ENCODE measurements at places on chromosomes 2 and 18.

DNA sequence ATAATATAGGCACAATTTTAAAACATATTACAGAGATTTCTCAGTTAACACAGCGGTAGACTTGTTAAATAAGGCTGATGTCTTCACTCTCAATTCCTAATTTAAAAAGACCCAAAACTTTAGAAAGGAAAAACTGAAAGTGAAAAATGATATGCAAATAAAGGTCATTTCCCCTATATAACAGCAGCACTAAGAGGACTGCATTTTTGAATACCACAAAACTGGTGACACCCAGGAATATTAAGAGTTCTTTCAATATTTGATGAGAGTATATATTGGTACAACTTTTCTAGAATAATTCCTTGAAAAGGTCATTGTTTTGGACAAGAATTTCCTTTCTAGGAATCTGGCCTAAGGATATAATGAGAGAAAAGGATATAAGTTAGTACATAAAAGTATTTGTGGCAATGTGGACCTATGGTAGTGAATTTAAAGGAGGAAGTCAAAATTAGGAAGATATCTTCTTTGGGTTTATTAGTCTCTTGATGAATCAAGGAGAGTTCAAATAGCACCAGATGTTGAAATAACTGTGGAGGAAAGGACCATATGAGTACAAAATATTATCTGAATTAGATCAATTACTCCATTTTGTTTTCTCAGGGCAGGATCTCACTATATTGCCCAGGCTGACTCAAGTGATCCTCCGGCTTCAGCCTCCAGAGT lies 70.3 kb downstream of the TMEM237 start:
- no peak for DNase-seq

DNA sequence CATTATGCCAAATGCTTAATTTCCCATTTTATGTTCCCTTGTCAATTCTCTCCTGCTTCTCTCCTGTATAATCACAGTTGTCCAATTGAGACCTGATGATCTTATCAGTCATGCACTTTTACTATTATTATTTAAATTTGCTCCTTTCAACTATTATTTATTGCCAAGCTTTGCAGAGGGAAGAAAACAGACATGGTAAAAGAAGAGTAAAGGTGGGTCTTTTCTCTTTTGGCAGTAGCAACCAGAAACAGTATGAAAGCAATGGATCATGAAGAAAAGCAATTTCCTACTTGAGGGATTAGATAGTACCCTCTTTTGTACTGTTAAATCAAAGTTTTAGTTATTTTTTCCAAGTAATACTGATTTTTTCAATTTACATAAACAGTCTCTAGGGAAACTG lies 667.4 kb downstream of the NRXN1 start:
- DNase-seq, result no peak

- DNase-seq, result no peak
Observed at GRCh38 chr2:112150447-112150846, 12.3 kb downstream of the FBLN7 start.

GRCh38 chr2:189137519-189137918 lies 42.0 kb downstream of the COL5A2 start:
- no peak for DNase-seq

- no peak for DNase-seq
Observed at GRCh38 chr2:19350678-19351401, 7.6 kb downstream of the OSR1 start.

GRCh38 chr2:201260302-201260800 lies at the start of gene CASP8:
CASP8 (plus strand) TSS chr2:201260536; CDS start chr2:201266487, 5,951 bp downstream.
- peak; percentile 50 for DNase-seq

DNA sequence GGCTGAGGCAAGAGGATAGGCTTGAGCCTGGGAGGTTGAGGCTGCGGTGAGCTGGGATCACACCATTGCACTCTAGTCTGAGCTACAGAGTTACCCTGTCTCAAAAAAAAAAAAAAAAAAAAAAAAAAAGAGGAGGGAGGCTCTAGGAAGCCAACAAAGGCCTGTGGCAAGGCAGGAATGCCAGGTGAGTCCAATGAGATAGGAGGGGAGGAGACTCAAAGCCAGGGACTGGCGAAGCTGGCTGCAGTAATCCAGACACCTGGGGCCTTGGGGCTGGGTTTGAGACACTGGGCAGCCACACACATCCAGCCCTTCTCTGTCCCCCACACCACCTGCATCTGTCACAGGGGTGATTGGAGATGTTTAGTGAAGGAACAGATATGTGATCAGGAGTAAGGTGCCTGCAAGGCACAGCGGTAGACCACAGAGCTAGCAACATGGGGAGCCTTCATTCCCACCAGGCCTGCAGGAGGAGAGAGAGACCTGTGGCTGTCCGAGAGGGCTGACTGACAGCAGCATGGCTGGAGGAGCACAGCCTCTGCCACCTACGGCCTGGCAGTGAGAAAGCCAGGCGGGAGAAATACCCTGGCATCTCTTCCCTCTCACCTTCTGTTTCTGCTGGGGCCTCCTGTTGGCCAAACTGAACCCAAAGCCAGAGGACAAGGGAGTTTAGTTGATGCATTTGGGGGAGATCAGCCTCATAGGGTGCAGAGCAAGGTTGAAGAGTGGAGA lies 9.5 kb downstream of the CHPF start:
- DNase-seq, result no peak

- DNase-seq, result no peak
Observed at GRCh38 chr2:184597571-184597991, 748 bp upstream of the ZNF804A start.

- no peak for DNase-seq
Observed at GRCh38 chr18:59627414-59627813, 69.8 kb downstream of the CCBE1 start.

DNA sequence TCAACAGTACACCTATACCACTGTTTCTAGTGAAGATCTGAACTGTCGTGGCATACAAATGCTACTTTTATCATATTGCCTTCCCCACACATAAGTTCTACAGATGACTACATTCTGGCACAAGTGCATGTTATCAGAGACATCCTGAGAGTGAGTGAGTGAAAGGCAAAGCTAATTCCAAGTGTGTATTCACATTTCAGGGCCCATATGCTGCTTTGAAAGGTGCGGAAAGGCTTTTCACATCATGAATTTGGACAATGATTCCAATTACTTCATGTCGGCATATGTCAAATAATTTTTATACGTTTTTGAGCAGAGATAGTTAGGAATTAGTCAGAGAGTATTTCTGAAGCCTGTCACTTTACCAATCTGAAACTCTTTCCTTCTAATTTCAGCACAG lies 101.7 kb downstream of the GAREM1 start:
- no peak for DNase-seq

GRCh38 chr2:64273524-64274398 lies 129.5 kb upstream of the PELI1 start:
- DNase-seq, result no peak

- no peak for DNase-seq
Observed at GRCh38 chr2:203928849-203929248, 7.7 kb upstream of the ICOS start.

GRCh38 chr2:226179010-226179409 lies 620.6 kb downstream of the IRS1 start:
- DNase-seq, result no peak

DNA sequence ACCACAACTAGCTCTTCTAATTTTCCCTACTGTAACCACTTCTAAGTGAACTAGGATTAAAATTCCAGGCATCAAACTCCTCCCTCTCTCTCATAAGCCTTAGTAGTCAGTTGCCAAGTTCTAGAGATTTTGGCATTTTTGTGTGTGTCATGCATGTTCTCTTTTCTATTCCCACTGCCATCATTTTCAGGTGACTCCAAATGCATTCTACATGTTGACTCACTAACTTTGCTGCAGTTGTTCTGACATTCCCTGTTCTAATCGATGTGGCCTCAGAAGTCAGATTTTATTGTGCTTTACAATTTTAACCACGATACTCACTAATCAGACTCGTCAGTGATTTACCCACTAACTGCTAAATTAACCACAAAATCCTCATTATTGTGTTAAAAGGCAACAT lies 13.3 kb downstream of the DSC1 start:
- no peak for DNase-seq

- no peak for DNase-seq
Observed at GRCh38 chr2:152011724-152012123, 87.1 kb downstream of the CACNB4 start.

DNA sequence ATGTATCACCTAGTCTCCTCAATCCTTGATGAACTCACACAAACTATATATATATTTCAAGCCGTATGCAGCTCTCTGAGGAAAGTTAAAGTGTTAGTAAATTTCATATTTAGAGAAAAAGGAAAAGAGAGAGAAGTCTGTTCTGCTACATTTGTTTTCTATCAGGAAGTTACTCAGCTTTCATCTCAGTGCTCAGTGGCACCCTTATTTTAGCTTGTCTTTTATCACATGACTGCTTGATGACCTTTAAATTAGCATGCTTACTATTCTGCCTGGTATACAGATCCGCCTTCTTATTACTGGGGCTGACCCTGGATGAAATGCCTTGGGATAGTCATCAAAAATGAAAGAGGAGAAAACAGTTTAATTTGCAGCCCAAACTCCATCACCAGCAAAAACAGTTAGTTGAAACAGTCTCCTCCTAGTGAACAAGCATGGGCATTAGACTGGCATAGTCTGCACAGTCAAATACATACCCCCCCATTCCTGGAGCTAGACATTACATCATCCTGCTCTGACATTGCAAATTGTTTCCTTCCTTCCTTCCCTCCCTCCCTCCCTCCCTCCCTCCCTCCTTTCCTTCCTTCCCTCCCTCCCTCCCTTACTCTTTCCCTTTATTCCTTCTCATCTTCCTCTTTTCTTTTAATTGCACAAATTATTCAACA lies 215.7 kb downstream of the TMEM182 start:
- no peak for DNase-seq

- no peak for DNase-seq
Observed at GRCh38 chr2:7437141-7437540, 519.9 kb downstream of the RNF144A start.

DNA sequence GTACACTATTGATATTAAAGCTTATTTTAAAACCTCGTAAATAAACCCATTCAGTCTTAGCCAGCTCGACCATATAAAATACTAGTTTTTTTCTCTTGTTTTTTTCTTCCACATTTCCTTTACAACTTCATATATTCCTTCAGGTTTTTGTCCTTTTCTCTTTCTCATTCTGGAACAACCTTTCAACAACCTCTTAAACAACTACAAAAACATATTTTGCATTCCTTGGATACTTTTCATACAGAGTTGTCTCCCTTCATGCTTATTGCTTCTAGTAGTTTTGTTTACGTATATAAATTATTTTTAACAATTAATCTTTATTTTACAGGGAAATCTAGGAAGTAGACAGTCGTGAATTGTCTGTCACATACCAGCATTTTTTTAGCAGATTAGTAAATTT lies 41.2 kb downstream of the COMMD1 start:
- no peak for DNase-seq

GRCh38 chr2:127575185-127575765 lies 39.8 kb downstream of the MYO7B start:
- DNase-seq, result no peak

DNA sequence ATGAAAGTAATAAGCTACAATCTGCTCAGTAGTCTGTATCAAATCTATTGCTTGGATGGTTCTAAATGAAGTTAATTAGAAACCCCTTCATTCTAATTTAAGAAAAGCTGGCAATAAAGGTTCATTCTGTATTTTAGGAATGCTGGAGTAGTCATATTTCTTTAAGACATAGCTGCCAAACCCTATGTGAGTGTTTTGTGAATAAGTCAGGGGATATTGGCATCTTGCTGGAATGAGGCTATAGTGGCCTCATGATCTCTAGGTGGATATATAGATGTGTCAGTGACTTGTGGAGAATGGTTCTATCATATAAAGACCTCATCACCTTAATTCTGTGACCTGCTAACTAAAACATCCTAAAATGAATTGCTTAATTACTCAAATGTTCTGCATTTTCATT lies 196.3 kb downstream of the PDE1A start:
- no peak for DNase-seq

DNA sequence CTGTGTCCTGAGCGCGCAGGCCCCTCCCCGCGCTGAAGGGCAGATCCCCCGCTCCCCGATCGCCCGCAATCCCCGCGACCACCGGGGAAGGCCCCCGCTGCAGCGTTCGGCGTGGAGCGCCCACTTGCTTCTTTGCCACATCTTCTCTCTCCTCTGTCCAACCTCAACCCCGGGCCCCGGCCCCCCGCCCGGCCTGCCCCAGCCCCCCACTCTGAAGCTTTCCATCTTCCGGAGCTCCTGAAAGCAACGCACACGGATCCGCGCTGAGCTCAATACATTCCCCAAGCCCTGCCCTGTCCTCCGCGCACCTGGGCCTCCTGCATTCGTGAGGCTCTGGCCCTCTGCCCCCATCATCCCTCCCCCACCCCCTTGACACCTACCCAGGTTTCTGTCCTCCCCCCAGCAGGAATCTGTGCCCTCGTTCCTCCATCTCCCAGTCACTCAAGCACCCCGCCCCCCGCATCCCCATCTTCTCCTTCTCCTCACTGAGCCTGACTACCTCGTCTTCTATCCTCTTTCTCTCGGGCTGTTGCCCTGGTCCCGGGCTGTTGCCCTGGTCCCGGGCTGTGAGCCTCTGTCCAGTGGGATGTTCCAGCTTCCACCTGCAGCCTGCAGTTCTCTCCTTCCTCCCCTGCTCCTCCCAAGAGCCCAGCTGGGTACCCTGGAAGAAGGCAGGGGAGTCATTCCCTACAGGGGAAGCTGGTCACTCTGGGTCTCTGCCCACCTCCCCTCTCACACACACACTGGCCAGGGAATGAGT lies 7.8 kb downstream of the SPEG start:
- no peak for DNase-seq

DNA sequence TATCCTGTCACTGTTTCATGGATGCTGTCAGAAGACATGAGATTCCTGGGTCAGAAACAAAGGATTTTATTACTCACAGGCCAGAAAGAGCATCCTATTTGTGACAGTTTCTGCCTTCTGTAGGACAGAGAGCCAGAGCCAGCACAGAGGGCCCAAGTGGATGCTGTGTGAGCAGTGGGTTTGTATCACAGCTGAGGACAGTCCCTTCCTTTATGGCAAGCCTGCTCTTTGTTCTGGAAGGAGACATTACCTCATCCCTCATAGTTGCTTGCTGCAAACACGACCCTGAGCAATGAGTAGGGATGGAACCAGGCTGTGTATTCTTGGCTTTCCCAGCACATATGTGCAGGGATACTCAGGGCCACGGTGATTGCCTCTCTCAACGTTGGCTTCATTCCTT lies 41.6 kb downstream of the ARHGEF4 start:
- no peak for DNase-seq

GRCh38 chr18:77658751-77659448 lies 409.3 kb downstream of the GALR1 start:
- no peak for DNase-seq

- DNase-seq, result no peak
Observed at GRCh38 chr2:67457699-67458098, 60.6 kb downstream of the ETAA1 start.

DNA sequence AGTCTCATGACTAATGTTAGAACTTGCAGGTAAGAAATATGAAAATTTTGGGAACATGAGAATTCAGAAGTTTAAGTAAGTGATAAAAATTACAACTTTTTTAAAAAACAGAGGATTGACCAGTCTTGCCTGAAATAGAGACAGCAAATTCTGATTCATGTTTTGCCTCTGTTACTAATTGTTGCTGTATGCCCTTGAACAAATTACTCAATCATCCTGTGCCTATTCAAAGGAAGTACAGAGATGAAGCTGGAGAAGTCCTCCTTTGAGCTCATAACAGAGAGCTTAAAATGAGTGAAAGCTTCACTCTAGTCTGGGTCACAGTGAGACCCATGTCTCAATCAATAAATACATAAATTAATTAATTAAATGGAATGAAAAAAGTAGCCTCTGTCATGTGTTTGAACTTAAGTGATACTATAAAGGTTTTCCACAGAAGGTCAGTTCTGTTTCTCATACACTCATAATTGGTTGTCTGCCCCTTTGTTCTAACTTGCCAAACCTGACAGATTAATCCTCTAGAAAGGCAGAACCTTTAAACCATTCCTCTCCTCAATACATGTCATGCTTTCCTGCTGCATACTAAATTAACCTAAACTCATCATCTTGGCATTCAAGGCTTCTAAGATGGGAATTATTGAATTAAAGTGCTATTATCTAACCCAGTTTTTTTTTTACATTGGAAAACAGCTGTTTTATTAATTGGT lies 374.6 kb upstream of the LRATD1 start:
- DNase-seq, result no peak
